HFFc6 (cell line): ENCODE measurements at places on chromosomes 13 and 19.

GRCh38 chr13:106286811-106287210 lies 248.7 kb downstream of the EFNB2 start:
- no peak for DNase-seq

DNA sequence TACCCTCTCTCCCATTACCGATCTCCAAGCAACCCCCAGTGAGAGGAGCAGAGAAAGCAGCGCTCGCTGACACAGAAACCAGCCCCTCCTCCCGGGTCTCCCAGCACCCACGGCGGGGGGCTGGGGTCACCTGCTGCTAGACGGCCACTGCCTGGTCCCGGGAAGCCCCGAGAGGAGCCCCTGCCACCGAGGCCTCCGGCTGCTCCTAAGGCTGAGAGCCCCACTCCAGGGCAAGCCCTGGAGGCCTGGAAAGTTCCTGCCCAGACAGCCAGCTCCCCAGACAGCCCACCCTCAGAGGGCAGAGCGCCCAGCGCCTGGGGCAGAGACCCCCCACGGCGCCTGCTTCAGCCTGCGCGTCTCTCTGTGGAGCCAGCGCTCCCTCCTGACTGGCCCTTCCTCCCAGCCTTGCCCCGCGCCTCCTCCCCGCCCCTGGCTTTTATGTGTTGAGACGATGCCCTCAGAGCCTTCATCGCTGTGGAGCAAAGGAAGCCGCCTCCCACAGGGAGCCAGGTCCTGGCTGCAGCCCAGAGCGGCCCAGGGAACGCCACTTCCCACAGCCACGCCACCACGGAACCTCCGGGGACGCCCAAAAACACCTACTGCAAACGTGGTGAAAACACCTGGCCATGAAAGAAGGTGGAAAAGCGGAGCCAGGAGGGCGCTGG lies 51.1 kb downstream of the MLLT1 start:
- no peak for DNase-seq

DNA sequence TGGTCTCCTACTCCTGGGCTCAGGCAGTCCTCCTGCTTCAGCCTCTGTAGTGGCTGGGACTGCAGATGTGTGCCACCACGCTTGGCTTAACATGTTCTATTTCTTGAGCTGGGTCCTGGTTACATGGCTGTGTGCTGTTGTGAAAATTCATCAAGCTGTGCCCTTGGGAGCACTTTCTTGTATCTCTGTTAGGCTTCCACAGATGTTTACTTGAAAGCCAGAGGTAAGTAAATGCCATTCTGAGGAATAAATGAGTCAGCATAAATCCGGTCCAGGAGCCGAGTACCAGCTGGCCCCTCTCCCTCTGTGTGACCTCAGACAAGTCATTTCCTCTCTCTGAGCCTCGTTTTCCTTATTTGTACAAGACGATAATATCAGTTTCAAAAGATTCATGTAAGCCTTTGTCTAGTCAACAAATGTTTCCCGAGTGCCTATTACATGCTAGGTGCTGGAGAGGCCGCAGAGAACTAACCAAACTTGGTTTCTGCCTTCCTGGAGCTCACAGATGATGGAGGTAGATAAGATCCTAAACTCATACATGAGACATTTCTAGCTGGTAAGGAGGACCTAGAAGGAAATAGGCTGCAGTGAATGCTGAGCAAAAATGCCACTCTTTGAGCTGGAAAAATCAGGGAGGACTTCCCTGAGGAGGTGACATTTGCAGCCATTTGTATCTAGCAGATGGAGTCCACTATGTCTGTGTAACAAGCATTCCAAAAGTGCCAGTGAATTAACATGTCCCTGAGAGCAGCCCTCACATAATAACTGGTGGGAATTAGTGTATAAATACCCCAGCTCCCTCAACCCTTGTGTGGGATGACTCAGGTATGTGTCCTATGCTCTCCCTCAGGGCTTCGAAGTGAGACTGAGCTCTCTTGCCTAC lies 2.7 kb upstream of the RASAL3 start:
- DNase-seq: peak; percentile 55

DNA sequence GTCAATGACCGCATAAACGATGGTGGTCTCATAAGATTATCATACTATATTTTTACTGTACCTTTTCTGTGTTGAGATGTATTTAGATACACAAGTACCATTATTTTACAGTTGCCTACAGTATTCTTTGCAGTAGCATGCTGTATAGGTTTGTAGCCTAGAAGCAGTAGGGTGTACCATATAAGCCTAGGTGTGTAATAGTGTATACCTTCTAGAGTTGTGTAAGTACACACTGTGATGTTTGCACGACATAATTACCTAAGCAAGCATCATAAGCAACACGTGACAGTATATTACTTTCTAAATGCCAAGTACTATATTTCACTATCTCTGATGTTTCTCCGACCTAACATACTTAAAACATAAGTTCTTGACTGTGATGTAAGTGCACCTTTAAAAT lies 2.7 kb downstream of the LPAR6 start:
- DNase-seq: no peak
